Neural crest cell (in vitro differentiated cells): ENCODE measurements at places on chromosomes 2 and 18. TPM values are rescaled to one million over a fixed set of nuclear protein-coding genes. Genes with fewer than 3 reads are reported as not detected.

Gene CYTIP
- 0.35 TPM in 1 of 2 replicates, not detected in the other for total RNA-seq

GRCh38 chr2:118055512-118056164 lies 32.6 kb upstream of the INSIG2 start:
- no peak for DNase-seq

Gene MAP3K19
- not detected in 2 replicates for total RNA-seq

DNA sequence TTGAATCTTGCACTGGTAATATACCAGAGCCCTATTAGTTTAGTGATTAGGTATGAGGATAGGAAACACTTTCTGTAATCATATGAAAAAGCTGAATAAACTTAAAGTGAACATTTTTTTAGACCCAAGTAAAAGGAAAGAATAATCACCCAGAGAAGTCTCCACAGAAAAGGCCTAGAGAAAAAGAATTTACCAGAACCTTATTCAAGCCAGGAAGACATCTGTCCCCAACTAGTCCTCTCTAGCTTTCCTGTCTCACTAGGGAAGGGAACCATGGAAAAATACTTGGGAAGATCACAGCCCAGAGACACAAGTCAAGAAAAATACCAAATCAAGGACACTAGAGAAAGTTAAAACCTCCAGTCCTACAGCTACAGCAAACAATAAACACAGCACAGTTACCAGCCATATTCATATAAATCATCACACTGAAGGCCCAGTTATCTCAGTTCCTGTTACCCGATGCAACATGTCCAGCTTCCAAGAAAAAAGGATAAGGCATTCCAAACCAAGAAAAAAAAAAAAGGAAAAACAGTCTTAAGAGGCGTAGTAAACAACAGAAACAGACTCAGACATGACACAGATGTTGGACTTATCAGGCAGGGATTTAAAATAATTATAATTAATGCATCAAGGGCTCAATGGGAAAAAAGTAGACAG lies 461.5 kb downstream of the IRS1 start:
- DNase-seq, result no peak

- no peak for DNase-seq
These were observed 85.5 kb downstream of the DSC3 start for GRCh38 chr18:30957066-30957465.

DNA sequence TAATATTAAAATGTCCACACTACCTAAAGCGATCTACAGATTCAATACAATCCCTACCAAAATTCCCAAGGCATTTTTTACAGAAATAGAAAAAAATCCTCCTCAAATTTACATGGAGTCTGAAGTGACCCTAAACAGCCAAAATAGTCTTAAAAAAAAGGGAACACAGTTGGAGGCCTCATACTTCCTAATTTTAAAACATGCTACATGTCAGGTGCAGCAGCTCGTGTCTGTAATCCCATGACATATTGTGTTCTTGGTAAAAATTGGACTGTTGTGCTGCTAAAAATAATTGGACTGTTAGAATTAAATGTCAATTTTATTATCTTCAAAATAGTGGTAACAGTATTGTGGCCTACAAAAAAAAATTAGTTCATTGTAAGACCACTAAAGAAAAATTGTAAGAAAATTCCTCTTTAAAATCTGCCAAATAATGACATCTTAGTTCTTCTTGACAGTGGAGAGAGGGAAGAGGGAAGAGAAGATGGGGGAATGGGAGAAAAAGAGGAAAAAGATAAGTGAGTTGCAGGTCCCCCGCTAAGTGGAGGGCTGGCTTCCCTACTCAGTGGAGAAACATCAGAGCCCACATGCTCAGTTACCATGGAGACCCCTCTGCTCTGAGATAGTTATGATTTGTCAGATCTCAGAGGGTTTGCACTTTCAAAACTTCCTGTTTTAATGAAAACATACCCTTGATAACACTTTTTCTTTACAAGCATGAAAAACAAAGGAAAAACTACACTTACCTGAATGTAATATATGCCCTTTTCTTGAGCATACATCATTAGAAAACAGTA lies 46.5 kb downstream of the UNC50 start:
- no peak for DNase-seq

DNA sequence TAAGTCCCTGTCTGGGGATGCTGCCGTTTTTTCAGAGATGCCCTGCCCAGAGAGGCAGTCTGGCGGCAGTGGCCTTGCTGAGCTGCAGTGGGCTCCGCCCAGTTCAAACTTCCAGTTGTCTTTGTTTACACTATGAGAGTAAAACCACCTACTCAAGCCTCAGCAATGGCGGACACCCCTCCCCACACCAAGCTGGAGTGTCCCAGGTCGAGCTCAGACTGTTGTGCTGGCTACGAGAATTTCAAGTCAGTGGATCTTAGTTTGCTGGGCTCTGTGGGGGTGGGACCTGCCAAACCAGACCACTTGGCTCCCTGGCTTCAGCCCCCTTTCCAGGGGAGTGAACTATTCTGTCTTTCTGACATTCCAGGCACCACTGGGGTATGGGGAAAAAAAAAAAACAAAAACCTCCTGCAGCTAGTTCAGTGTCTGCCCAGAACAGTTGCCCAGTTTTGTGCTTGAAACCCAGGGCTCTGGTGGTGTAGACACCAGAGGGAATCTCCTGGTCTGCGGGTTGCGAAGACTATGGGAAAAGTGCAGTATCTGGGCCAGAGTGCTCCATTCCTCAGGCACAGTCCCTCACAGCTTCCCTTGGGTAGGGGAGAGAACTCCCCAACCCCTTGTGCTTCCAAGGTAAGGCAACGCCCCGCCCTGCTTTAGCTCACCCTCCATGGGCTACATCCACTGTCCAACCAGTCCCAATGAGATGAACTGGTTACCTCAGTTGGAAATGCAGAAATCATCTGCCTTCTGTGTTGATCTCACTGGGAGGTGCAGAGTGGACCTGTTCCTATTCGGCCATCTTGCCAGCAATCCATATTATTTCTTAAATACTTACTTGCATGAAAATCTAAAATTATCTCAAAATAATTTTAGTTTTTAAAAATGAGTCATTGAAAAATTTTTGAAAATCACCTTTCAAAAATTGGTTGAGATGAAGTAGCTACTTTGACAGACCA lies 338.0 kb downstream of the OSR1 start:
- no peak for DNase-seq

Gene CNDP2
- total RNA-seq, result 194 and 204 TPM in 2 replicates

DNA sequence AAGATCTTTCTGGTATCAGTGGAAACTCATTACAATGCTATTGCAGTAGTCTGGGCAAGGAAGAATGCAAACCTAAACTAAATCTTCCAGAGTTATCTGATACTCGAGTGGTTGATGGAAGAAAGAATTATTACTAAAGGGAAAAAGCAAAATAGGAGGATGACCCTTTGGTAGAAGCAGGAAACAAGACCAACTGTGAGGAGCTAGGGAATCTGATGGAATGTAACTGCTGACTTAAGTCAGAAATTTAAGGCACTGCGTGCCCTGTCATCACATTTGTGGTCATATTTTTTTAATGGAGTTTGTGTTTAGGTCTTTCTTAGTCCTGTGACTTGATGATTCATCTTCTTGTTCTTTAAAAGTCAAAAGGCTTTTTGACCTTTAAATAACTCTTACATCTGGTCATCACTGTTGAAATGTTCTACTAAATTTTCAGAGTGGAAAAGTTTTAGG lies 36.5 kb upstream of the ARMC9 start:
- DNase-seq, result no peak

DNA sequence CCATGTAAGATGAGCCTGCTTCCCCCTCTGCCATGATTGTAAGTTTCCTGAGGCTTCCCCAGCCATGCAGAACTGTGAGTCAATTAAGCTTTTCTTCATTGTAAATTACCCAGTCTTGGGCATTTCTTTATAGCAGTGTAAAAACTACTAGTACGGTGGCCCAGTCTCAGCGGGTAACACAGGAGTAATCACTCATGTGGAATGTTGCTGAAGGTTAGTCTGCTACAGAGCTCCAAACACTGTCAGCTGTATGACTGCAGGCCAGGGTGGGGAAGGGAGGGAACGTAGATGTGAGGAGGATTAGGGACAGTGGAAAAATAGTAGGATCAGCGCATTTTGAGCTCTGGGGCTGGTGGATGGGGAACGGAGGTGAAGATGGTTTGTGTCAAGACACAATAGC lies 711.2 kb upstream of the SOX11 start:
- DNase-seq, result no peak
